IPS-NIHi11 (cell line): ENCODE measurements at places on chromosomes 1 and 21.
A peak's percentile ranks its signal among the peaks of the same experiment; 100 is the strongest.

- no peak for DNase-seq
Observed at GRCh38 chr1:76501136-76501535, 366.1 kb upstream of the ST6GALNAC5 start.

DNA sequence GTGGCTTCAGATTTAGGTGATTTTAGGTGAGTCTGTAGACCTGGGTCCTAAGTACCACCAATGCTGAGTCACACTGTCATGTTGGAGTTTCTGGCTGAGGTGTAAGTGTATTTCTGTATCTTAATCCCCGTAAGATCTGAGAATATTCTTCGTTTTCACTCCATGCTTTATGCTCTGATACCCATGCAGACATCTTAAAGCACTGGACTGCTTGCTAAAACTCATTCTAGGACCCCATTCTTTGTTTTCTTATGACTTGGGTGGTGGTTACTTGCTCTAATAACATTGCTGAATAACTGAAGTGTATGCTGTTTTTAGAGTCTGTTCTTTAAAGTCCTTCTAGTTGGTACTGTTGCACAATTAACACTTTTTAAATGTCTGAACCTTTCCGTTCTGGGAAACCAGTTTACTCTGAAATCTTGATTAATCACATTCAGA lies 36.6 kb downstream of the CDC42 start:
- DNase-seq, result no peak

GRCh38 chr1:241424480-241424971 lies 67.5 kb upstream of the RGS7 start:
- DNase-seq, result no peak

DNA sequence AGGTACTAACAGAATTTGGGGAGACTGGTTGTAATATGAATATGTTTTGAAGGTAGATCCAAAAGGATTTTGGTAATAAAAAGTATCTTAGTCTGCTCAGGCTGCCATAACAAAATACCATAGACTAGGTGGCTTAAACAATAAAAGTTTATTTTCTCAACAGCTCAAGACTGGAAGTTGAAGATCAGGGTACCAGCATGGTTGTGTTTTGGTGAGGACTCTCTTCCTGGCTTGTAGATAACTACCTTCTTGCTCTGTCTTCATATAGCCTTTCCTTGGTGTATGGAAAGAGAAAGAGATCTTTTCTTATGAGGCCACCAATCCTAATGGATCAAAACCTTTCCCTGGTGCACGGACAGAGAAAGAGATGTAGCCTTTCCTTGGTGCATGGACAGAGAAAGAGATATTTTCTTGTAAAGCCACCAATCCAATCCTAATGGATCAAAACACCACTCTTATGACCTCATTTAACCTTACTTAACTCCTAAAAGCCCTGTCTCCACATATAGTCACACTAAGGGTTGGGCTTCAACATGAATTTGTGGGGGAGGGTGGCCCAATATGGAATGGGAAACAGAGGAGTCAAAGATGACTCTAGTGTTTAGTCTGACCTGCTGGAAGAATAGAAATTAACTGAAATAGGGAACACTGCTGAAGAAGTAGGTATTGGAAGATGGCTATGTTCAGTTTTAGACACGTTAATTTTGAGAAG lies 5.4 kb upstream of the TSNAX start:
- DNase-seq, result no peak

DNA sequence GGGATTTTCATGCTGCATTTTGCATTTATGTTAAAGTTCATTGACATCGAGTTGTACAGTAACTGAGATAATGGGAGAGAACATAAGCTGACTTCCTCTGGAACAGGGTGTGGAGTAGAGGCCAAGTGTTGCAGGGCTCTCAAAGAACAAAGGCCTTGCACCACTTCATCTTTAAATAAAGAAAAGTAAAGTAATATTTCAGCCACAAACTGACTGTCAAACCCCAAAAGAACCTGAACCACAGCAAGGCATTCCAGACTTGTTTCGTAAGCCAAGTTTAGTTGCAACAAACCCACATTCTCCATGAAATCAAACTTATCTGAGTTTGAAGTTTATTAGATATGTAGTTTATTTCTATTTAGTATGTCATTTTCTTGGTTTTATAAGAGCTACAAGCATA lies 19.1 kb upstream of the HMGCS2 start:
- no peak for DNase-seq

DNA sequence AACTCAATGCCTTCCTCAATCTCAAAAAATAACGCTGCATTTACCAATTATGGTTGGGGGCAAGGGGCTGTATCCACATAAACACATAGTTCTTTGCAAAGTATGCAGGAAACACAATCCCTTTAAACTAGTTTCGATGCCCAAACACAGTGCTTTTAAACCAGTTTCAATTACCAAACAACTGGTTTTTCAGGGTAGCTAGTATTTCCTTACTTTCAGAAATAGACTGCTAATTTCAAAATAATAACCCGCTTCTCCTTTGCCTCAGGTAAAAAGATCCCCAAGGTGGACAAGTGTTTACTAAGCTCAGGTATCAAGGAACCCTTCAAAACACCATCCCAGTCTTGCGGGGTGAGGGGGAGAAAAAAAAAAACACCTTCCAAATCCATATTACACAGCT lies 2.8 kb downstream of the SIPA1L2 start:
- no peak for DNase-seq

DNA sequence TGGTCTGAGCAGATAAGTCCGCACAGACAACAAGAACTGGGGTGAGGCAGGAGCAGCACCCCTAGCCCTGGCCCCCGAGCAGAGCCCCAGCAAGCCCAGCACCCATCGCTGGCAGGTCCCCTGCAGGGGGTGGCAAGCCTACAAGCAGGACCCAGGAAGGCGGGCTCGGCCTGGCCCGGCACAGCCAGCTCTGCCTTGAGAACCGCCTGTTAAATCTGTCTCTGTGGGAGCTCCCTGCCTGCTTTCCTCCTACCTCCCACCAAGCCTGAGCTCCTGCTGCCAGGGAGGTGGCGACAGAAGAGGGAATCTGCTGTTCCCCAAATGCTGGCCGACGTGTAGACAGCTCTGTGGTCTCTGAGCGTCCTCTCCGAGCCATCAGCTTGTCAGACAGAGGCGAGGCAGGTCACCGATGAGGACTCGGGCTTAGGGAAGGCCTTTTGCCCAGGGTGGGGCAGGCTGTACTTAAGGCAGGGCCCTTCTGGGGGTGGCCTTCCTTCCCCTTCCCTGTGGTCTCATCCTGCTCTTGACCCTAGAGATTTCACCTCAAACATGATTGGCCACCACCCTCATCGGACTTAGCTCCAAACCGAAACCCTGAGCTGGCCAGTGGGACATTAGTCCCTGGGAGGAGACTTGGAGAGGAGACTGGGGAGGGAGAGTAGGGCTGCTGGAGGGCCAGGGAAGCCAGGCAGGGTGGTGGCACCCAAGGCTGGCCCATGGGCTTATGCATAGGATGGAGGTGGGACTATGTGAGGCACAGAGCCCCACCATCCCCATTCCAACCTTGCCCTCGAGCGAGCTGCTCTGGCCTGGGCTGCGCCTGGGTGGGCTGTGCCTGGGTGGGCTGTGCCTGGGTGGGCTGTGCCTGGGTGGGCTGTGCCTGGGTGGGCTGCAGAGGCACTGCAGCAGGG lies 7.7 kb downstream of the SELENON start:
- no peak for DNase-seq

DNA sequence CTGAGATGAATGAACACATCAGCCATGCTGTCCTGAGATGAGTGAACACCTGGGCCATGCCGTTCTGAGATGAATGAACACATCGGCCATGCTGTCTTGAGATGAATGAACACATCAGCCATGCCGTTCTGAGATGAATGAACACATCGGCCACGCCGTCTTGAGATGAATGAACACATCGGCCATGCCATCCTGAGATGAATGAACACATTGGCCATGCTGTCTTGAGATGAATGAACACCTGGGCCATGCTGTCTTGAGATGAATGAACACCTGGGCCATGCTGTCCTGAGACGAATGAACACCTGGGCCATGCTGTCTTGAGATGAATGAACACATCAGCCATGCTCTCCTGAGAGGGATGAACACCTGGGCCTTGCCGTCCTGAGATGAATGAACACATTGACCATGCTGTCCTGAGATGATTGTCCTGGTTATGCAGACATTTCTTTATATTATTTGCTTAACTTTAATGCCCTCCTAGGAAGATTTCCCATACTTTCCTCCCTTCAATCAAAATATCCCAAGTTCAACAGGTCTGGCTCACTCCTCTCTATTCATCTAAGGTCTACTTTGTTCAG lies 48.6 kb upstream of the COL6A1 start:
- no peak for DNase-seq

DNA sequence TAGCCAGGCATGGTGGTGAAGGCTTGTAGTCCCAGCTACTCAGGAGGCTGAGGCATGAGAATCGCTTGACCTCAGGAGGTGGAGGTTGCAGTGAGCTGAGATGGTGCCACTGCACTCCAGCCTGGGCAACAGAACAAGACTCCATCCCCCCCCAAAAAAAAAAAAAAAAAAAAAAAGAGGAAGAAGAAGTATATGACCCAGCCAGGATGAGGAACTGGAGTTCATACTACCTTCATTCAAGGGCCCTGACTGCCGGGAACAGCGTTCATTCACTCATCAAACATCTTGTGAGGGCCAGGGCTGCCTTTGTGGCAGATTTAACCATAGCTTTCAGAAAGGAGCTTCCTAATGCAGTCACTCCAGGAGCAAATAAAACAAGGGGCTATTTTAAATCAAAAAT lies 127.6 kb downstream of the MRPS6 start:
- DNase-seq, result no peak

DNA sequence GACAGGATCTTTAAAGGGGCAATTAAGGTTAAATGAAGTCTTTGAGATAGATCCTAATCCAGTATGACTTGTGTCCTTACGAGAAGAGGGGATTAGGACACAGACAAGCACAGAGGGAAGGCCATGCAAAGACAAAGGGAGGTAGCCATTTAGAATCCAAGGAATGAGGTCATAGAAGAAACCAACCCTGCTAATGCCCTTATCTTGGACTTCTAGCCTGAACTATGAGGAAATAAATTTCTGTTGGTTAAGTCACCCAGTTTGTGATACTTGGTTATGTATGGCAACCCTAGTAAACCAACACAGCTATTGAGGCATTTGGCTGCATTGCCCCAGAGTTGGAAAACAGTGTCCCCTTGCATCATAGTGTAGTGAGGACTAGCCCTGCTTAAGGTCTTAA lies 121.3 kb downstream of the MAST2 start:
- DNase-seq, result no peak

DNA sequence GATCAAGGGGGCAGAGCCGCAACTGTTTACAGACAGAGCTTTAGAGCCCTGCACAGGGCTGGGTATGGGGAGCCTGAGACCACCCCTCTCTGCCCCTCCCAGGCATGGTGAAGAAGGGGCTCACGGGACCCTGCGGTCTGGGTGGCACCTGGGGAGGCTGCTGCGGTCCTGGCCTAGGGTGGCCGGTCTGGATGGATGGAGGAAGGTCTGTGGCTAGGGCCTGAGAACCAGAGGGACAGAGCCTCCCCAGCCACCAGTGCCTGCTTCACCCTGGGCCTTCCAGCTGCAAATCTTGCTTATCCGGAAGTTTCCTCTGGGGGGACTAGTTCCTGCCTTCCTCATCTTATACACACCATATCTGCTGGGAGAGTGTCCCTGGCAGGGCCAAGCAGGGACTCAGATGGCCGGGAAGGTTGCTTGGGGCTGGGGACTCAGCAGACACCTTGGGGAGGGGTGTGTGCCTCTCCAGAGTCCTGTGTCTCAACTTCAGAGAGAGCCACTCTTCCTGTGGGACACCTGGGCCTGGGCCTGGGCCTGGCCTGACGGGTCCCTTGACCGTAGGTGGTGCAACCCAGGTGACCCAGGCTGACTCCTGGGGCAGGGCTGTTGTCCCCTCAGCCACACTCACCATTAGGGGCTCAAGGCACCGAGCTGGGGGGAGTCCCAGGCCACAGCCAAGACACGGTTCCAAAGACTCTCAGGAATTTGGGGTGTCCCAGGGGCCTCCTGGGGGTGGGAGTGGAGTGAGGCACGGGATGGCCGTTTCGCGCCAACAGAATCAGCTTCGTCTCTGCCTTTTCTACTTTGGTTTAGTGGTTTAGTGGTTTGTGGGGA lies 52.0 kb upstream of the ACTRT2 start:
- no peak for DNase-seq

DNA sequence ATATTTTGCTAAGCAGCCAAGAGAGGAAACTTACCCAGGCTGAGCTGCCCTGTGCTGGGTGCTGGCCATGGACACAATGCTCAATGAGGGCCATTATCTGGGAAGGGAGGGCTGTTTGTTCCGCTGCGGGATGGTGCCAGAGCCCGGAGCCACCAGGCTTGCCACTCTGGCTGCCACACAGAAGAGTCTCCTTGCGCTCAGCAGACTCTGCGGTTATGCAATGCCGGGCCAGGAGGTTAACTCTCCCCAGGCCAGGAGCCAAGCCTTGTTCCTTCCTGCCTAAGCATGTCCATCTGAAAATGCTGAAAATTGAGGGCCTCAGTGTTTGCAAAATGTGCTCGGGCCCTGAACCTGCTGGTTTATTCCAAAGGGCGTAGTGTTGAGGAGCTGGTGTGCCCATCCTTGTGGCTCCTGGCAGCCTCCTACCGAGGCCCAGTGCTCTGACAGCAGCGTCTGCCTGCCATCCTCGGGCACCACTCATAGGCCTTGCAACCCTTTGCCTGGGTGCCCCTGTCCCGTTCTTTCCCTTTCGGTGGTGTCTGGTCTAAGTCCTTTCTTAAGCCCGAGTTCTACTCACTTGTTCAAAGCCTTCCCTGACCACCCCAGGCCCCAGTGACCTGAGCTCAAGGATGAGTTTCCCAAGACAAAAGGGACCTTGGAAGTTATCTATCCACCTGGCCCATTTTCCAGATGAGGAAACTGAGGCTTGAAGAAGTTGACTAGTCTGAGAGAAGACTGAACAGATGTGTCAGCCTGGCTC lies 133.8 kb upstream of the EDN2 start:
- no peak for DNase-seq

- DNase-seq, result no peak
Observed at GRCh38 chr1:66951513-66951912, 26.7 kb downstream of the MIER1 start.

DNA sequence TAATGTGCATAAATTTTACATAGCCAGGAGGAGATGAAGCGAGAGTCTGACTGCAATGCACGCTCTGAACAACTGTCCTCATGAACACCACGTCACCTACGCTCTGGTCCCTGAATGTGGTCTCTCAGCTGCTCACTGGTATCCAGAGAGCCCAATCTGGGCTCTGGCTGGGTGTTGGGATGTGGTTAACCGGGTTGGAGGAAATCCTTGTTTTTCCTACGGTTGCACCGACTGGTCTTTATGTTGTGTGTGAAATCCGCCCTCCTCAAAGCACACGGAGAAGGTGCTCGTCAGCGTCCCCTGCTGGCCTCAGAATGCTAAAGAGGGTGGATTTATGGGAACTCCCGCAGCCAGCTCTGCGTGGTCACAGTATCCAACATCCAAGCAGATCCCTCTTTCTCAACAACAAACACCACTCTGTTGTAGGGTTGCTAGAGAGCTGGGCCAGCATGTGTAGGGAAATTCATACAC lies 51.8 kb upstream of the FAM89A start:
- DNase-seq, result peak; percentile 65

DNA sequence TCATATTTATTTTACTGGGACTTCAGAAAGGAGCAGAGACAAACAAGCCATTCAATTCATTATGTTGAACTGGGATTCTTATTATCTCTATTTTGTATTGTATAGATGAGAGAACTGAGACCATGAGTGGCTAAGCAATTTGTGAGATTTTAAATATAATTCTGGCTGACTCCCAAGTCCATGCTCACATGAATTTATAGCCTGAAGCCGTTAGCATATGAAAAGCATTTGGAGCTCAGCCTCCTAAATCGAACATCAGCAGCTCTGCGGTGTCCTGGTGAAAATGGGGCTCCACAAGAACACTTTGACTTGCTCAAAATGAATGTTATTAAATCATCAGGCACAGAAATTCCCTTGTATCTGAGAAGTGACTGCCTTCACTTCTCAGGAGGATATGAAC lies 96.8 kb upstream of the DPT start:
- no peak for DNase-seq

GRCh38 chr1:219092206-219092605 lies 81.5 kb upstream of the LYPLAL1 start:
- no peak for DNase-seq
